ENCODE measurements at places on chromosomes 6 and 20.

DNA sequence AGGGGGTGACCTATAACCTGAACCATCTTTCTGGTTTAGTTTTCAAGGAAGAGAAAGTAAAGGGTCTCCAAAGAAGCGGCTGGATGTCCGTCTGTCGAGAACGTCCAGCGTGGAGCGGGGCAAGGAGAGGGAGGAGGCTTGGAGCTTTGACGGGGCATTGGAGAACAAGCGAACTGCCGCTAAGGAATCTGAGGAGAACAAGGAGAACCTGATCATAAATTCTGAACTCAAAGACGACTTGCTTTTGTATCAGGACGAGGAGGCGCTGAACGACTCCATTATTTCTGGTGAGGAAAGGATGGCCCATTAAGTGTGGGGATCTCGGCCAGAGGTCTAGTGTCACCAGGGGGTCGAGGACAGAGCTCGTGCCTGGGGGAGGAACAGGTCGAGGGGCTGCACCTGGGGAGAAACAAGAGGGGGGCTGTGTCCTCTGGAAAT is 159.2 kb downstream of the SYCP2 start:
- no peak for DNase-seq

DNA sequence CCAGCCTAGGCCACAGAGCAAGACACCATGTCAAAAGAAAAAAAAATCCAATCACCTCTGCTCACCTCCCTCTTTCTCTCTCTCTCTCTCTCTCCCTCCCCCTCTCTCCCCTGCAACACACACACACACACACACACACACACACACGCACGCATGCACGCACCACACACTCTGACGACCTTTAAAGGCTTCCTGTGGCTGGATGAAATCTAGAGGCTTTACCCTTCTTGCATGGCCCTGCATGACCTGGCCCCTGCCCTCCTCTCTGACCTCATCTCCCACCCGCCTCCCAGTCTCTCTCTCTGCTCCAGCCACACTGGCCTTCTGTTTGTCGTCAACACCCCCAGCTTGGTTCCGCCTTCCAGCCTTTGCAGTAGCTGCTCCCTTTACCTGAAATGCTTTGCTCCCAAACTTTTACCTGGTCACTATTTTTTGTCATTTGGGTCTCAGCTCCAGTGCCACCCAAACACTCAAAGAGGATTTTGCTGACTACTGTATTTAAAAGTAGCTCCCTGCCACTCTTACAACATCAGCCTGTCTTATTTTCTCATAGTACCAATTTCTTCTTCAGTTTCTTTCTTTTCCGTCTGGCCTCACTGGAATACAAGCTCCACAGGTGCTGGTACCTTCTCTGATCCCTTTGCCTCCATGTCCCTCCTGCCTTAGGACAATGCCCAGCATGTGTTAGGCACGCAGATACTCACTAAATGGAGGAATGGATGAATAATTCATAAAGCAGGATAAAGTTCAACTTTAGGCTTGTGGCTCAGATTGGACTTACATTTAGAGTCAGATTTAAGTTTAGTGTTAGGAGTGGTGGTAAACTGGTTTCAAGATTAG is 4.3 kb upstream of the LTA start:
- DNase-seq, result no peak

DNA sequence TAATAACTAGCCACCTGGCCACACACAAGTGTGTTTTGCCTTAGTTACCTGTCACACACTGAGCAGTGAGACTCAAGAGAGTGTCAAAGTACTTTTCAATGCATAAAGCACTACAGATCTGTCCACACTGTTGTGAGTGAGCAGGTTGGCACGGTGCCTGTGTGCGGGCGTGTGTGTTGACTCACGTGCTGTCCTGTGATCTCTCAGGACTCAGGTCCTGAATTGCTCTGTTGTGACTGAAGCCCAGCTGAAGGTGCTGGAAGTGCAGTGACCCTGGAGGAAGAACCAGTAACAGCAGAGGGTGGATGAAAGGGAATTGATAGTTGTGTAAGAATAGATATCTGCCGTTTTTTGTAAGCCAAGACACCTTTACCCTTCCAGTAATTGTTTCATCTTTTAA is 18.3 kb downstream of the SLC16A10 start:
- DNase-seq, result no peak

DNA sequence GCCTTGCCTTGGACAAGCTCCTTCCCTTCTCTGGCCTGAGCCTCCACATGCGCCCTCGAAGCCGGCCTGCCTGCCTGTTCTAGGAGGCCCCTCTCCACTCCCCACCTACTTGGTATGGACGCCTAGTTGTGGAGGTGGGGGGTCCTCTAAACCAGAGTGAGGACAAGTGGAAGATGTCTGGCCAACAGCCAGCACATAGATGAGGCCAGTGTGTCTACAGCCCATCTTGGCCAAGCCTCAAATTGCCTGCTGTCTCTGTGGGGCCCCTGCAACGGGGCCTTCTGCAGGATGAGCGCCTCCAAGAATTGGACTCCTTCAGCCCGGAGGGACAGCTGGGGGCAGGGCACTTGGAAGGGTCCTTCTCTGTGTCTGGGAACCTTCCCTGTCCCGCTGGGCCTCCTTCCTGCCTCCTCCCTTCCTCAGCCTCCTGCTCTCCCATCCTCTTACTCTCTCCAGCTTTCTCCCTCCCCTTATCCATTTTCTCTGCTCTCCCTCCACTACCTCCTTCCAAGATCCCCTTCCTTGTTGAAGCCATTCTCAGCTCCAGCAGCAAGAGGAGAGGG is 1.6 kb downstream of the MDFI start:
- DNase-seq, result no peak

DNA sequence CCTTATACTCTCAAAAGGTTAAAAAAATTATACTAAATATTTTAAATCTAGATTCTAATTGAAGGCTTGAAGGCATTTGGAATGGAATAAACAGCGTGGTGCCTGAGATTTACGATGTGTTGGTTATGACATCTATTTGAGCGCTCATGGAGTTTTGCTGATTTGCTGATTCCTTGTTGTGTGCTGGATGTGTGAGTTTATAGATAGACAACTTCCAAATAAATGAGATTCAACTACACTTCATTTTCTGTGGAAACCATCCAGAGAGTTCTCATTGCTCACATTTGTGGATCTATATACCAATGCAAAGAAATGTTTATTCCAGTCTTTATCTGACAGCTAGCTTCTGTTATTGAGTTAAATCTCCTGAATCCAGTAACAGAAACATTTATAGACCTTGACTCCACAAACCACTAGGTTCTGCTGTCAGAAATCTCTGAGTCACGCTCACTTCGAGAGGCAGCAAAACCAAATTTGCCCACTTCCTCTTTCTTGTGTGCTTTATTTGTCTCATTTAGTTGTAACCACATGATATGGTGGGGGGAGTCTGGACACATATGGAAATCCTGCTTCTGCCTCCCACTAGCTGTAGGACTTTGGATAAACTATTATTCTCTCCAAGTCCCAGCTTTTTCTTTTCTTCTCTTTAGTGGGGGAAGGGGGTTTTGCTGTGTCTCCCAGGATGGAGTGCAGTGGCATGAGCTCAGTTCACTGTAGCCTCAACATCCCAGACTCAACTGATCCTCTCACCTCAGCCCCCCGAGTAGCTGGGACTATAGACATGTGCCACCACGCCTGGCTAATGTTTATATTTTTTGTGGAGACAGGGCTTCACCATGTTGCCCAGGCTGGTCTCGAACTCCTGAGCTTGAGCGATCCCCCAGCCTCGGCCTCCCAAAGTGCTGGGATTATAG is 54.5 kb downstream of the IPCEF1 start:
- DNase-seq, result peak; percentile 22

GRCh38 chr6:21166754-21167153 is 426.8 kb upstream of the SOX4 start:
- no peak for DNase-seq

- no peak for DNase-seq
These were observed 325.0 kb downstream of the CDC5L start for GRCh38 chr6:44712353-44713111.
